Kidney tubule cell (primary cell): ENCODE measurements at places on chromosomes 4 and X.

GRCh38 chr4:33841120-33841519 is 2403.2 kb downstream of the ARAP2 start:
- no peak for DNase-seq

DNA sequence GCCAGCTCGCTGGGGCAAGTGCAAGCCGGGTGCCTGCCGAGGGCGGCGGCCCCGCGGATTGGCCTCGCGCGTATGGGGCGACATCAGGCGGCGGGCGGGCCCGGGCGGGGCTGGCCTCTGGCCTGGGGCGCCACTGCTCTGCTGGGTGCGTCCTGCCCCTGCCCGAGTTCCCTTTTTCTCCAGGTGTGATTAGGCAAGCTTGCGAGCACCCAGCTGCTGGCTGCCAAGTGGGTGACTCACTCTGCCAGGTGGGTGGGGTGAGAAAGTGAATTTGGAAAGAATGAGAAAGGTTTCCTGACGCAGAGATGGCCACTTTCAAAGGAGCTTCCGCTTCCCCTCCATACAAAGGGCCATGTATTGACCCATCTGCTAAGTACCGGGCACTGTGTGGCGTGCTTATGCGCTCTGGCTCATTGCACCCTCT is 32.5 kb downstream of the FGFBP1 start:
- DNase-seq, result peak; percentile 89

DNA sequence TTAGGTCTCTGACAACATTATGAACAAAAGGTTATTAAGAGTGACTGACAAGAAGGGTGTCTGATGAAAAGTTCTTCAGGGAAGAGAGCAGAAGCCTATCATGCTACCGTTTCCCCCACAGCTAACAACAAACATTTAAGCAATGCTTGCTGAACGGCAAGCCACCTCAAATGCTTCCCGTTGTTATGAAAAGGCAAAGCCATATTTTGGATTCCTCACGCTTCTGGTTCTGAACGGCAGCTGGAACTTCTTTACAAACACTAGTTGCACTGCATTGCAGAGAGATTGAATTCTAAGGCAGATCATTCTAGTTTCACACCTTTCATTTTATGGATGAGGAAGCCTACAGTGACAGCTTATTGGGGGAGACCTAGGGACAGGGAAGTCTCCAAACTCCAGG is 48.6 kb upstream of the NAP1L5 start:
- no peak for DNase-seq

GRCh38 chr4:150641612-150642011 is 59.7 kb downstream of the MAB21L2 start:
- no peak for DNase-seq

DNA sequence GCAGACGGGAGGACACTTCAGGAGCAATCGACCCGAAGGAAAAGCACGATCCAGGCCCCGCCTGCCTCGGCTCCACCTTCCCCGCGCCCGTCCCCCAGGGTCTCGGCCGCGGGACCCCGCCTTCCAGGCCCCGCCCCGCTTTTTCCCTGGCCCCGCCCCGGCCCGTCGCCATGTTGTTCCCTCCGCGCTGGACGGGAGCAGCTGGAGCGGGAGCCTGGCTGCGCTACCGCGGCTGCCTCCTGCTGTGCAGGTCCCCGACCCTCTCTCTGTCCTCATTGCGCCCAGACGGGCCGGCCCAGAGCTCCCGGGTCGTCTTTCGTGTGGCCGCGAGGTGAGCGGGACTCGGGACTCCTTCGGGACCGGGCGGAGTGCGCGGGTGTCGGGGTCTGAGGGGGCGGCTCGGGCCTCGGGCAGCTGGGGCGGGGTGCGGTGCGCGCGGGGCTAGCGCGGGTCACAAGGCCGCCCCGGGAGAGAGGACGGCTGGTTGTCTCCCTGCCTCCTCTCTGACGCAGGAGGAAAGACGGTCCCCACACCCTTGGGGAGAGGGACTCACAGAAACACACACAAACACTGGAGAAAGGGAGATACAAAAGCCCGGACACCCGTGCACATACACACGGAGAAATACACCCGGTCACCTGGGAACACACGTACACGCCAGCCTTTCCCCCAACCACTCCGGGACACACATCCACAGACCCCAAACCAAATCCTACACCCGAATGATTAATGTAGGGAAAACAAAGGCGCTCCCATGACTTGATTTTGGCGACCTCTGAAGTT is at the start of gene RAB9A:
TSS of gene RAB9A (plus strand) at position 171 of the 783 bp plus-strand sequence. CDS start 19,619 bp downstream, outside the sequence.
- peak; percentile 85 for DNase-seq

DNA sequence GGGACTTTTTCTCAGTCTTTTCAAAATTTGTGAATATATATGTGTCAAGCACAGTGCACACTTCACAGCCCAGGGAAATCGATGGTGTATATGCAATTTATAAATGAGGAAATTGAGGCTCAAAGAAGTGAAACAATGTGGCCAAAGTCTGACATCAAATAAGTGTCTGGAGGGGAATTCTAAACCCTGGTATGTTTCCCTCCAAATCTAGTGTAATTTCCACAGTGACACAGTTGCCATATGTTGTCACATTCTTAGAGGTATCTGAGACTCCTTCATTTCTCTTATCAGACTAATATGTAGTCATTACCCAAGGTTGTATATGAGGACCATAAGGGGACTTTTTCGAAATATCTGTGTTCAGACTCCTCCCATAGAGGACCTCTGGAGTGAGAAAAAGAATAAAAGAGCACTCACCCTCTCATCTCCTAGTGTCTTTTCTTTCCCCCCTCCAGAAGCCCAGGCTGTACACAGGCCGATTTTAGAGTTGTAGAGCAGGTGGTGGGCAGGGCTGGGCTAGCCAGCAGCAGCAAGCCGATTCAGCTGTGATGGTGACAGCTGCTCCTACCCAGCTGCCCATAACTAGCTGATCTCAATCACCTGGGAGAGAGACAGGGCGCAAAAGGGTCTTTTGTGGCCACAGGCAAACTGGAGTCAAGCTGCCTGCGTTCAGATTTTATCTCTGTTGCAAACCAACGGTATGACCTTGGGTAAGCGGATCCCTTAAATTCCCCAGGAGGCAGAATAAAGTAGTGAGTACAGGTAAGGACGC is 55.1 kb downstream of the CLCN5 start:
- DNase-seq, result no peak

DNA sequence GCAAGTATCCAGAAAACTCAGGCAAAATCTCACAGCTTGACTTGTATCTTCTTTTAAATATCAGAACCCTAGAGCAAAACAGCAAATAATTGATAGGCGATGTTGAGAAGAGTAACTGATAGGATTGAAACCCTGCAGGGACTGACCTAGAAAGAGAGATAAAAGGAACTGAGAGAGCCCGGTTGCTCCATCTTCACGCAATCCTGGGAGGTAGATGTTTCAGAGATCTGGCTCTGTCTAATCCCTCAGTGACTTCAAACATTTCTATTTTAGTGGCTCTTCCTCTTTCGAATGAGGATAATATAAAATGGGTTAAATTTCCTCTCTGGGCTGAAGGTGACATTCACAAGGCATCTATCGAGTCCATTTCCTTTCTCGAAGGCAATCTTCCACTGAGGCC is 39.3 kb upstream of the RPL34 start:
- DNase-seq, result no peak

DNA sequence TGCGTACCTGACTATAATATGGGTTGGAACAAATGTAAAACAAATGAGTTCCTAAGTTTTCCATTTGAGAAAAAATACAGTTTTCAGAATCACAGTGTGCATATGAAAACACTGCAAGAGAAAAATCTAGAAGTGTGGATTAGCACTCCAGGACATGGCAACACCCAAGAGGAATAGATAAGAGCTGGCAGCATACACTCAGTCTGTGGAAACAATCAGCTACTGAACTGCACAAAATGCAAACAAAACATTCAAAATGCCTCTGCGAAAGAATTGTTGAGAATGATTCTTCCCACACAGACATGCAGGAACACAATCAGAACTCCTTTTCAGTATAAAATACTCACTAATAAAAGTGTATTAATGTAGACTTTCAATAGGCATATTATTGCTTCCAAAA is 39.9 kb downstream of the ATP8A1 start:
- no peak for DNase-seq

GRCh38 chrX:101460669-101461068 is 24.6 kb upstream of the ARMCX4 start:
- DNase-seq, result no peak

GRCh38 chr4:156098805-156099204 is 145.1 kb upstream of the CTSO start:
- DNase-seq, result no peak
